ENCODE measurements at places on chromosomes 2 and 18.

GRCh38 chr2:182372661-182373060 lies 54.2 kb downstream of the PDE1A start:
- DNase-seq = no peak

GRCh38 chr2:72915907-72916742 lies 1.2 kb upstream of the EMX1 start:
- DNase-seq = no peak

- DNase-seq = no peak
Observed at GRCh38 chr2:77566131-77566530, 44.0 kb upstream of the LRRTM4 start.

- no peak for DNase-seq
Observed at GRCh38 chr2:30721668-30722647, 85.3 kb downstream of the CAPN13 start.

GRCh38 chr2:48482313-48482712 lies 47.6 kb upstream of the STON1 start:
- DNase-seq = no peak

GRCh38 chr2:208010506-208010905 lies 14.8 kb downstream of the PLEKHM3 start:
- DNase-seq = no peak

- no peak for DNase-seq
Observed at GRCh38 chr2:80073134-80073561, 231.4 kb downstream of the LRRTM1 start.

DNA sequence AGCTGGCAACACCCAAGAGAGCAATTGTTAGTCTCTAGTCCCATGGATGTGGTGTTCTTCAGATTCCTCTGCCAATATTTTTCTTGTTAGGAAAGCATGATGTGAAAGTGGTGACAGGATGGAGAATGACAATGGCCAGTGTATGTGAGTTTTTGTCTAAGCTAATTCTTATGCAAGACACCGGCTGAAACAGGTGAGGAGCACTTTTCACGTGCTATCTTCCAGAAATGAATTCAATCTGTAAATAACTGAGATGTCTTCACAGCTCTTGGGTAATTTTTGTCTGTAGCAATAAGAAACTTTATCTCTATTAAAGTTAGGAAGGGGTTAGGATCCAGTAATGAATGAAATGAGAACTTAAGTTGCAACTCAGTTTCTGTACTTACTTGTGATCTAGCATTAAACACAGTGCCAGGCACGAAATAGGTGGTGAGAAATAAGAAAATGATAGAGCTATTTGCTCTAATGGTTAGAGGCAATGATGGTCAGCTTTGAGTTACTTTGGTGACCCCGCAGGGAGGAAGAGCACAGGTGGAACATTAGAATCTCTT lies 676 bp upstream of the AGPS start:
- no peak for DNase-seq

DNA sequence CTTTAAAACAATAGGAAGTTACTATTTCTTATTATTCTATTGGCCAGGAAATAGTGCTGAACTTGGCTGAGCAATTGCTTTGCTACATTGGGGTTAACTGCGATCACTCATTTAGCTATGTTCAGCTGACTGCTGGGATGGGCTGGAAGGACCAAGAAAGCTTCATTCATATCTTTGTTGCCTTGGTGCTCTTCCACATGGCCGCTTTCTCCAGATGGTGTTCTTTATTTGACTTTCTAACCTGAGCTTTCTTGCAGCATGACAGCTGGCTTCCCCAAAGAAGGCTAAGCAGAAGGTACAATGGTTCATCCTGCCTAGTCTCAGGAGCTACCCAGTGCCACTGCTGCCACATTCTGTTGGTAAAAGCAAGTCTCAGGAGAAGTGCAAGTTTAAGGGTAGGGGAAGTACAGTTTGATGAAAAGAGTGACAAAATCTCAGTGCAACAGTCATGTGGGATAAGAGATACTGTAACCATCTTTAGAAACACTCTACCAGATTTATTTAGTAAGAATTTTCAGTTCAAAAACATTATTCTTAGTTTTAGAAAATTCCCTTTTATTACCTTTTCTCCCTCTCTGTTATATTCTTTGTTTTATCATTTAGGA lies 180.6 kb upstream of the RBMS1 start:
- no peak for DNase-seq

- no peak for DNase-seq
Observed at GRCh38 chr2:241198381-241199279, 10.2 kb downstream of the ANO7 start.

GRCh38 chr2:96797066-96797625 lies 18.9 kb upstream of the CNNM3 start:
- DNase-seq = no peak

- DNase-seq = no peak
Observed at GRCh38 chr2:147051814-147052213, 793.0 kb upstream of the ACVR2A start.

- no peak for DNase-seq
Observed at GRCh38 chr2:239179851-239180371, 220.9 kb downstream of the HDAC4 start.

Measured in caudate nucleus (tissue), 63 donors.